ENCODE measurements at places on chromosomes 6 and 20.
A peak's percentile ranks its signal among the peaks of the same experiment; 100 is the strongest.

DNA sequence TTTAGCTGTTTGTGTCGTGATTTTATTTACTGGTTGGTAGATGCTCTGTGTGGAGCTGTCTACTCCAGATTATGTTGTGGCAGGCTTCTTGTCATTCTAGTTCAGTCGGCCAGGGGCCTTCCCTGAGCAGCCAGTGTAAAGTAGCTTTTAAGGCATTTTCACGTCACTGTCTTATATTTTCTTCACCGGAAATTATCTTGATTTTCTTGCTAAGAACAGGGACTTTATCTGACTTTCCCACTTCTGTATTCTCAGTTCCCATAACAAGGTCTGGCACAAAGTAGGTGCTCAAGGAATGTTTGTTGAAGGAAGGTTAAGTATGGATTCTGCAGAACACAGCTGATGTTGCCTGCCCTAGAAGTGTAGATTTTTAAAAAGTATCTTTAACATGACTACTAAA lies 868 bp downstream of the LTV1 start:
- no peak for DNase-seq

GRCh38 chr6:128525406-128525805 lies 5.0 kb upstream of the PTPRK start:
- no peak for DNase-seq

DNA sequence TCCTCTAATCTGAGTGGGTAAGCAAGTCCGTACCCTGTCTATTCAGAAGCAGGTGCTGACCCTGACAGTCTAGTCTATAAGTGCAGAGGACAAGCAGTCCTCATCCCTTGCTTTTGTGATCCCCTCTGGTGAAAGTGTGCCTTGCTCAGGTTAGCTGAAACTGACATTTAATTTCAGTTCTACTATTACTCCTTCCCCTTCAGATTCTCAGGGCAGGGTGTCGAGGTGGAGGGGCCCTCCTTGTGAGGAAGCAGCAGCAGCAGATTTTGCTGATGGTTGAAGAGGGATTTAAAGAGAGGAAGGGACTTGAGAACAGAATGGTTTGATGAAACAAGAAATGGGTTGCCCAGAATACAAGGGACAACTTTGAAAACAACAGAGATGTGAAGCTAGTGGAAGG lies 309.3 kb downstream of the CLIC5 start:
- DNase-seq = no peak

GRCh38 chr20:52766645-52767435 lies 205.3 kb upstream of the TSHZ2 start:
- no peak for DNase-seq

DNA sequence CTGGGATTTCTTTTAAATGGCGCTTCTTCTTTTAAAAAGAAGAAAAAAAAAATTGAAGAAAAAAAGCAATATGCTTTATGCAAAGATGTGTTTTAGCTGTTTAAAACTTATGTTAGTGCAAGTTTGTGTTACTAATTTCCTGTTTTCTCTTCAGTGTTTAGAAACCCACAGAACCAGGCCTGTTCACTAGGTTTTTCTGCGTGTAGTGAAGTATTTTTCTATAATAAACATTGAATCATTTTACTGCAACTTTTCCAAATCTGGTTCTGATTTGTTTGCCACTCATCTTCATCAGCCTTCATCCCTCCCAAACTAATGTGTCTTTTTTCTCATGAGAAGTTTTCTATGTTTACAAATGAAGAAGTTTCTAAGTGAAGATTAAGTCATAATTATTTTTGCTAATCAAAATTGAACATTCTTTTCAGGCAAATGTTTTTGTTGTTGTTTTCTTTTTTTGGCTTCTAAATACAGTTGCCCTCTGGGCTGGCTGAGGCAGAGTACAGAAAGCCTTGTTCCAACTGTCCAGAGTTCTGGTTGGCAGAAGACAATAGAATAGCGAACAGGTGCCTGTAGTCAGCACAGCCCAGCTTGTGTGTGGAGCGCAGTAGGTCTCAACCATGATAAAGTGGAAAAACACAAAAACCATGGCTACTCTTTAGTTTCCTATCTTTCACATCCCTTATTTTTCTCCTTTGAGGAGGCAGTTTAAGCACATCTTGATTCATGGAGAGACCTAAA lies 14.5 kb downstream of the ZNF76 start:
- no peak for DNase-seq

DNA sequence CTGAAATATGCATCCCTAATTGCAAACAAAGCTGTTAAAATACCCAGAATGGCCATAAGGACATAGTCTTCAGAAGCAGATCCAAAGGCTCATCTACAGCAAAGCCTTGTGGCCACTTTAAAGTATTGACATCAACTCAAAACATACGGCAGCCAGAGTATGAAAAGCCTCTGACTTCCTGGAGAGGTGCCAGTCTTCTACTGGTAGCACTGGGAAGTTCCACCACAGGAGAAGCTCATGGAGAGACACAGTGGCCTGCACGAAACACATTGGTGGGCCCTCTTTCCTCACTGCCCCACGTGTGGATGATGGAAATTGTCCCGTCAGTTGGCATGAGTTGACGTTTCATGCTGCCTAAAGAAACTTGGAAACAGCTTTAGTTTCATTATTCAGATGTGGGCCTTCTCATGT lies 202.6 kb upstream of the HEY2 start:
- no peak for DNase-seq

DNA sequence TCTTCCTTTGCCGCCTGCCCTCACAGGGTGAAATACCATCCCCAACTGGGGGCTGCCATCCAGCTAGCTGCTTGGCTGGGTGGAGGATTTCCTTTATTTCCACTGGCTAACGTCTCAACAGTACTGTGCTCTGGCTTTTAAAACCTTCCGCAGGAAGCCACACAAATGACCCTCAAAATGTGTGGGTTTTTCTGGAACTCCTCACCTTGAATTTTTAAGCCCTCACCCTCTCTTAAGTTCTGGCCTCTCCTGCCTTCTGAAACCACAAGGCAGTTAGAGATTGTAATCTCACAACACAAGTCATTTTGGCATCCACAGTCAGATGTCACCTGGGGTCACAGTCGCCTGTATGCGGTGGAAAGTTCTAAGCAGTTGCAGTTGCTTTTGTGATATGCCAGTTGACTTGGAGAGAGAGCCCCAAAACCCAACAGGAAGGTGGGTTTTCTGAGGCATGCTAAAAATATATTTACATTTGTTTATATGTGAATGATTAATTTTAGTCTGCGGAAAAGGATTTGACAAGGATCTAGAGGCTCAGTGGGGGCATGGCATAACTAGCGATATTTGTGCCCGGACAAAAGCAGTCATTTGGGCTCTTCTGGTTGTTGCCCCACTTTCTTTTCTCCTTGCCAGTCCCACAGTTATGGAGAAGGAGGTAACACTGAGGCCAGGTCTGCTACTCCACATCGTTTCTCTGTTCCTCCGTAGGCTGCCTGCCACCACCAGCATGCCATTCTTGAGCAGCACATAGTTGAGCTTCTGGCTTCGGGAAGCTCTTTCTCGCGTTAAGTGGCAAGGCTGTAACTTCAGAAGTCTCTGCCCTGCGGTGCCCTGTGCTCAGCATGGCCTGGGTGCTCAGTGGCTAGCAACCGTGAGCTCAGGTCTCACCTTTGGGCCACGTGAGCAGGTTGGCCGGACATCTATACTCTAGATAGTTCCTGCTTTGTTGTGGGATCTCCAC lies 335.3 kb downstream of the CD83 start:
- DNase-seq = no peak

DNA sequence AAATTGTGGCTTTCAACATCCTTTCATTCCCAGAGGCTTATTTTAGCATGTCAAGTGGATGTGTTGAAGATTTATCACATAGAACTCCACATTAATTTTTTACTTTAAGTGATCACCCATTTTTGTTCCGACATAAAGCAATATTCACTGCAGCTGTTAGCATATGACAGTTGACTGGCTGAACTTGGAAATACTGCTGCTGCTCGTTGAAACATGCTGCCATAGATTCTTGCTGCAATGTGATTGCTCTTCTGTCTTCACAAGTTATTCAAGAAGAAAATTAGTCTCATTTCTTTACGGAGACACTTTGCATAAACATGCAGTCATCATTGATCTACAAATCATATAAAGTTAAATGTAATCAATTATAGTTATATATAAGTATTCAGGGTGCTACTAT lies 248.4 kb downstream of the SAMD5 start:
- no peak for DNase-seq

- peak; percentile 48 for DNase-seq
Observed at GRCh38 chr6:158869826-158870648, 50.9 kb upstream of the EZR start.

GRCh38 chr6:130070792-130071191 lies 52.4 kb downstream of the L3MBTL3 start:
- DNase-seq = no peak

DNA sequence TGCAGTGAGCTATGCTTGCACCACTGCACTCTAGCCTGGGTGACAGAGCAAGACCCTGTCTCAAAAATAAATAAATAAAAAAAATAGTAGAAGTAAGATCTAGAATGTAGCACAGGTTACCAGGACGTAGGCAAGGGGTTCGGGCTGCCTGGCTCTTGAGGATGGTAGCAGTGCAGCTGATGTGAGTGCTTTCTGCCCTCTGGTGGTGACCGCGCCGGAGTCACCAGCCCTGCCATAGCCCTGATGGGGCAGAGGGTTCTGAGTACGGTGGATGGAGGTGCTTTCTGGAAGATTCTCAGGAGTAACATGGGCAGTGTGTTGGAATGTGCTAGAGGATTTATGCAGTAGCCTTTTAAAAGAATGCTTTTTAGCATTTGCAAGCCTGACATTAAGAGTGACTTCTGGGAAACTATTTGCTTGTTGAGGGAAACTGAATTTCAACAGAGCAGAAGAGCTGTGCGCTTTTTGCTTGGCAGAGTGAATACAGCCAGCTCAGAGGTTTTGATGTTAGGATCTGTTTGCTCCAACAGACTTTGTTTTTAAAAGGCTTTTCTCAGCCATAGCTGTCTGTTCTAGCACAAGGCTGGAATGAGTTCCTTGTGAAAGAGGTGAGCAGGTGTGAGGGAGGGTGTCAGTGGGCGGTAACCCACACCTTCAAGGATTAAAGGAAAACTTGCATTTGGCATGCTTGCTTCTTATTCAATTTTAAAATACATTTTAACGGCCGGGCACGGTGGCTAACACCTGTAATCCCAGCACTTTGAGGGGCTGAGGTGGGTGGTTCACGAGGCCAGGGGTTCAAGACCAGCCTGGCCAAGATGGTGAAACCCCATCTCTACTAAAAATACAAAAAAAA lies 65.9 kb downstream of the PTPN1 start:
- no peak for DNase-seq

DNA sequence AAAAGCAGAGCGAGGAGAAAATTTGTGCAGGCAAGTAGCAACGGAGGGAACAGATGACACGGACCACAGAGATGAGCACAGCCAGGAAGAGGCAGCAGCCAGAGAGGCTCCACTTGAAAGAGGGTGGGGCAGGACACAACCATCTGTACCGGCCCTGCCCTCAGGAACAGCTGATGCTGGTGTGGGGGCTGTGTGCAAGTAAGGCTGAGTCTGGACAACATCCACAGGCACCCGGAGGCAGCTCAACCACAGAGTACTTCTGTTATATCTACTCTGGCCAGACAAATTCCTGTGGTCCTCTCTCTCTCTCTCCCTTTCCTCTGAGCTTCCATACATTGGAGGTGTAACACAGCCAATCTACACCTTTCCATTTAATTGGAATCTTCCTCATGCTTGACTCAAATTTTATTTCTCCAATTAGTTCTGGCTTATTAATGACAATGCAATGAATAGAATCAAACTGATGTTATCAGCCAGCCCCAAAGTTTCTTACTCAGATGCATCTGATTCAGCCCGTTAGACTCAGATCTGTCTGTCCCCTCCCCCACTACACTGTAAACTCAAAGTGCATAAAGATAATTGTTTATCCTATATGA lies 24.9 kb downstream of the KIF13A start:
- DNase-seq = no peak

DNA sequence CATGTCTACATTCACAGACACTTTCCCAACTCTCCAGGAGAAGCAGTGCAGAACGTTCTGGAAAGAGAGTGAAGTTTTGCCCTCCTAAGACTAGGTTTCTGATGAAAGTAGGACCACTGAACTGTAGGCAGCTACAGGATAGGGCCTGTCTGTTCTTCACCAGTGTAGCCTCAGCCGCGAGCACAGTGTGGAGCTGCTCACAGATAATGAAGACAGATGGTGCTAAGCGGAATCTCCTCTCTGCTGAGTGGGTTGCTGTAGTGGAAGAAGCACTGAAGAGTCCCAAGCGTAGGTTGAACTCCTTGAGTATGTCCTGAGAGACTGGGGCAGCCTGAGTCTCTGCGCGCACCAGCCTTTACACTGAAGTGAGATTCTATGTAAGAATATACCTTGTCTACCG lies 170.2 kb downstream of the PACRG start:
- DNase-seq = no peak

GRCh38 chr6:148720897-148721296 lies 25.9 kb upstream of the UST start:
- no peak for DNase-seq

- DNase-seq = no peak
Observed at GRCh38 chr20:33910056-33910455, 83.7 kb upstream of the RALY start.

GRCh38 chr20:15976047-15976736 lies 597.1 kb downstream of the KIF16B start:
- no peak for DNase-seq

GRCh38 chr6:3905945-3906845 lies 57.0 kb downstream of the FAM50B start:
- no peak for DNase-seq

- DNase-seq = no peak
Observed at GRCh38 chr20:53032478-53032932, 60.3 kb downstream of the TSHZ2 start.

DNA sequence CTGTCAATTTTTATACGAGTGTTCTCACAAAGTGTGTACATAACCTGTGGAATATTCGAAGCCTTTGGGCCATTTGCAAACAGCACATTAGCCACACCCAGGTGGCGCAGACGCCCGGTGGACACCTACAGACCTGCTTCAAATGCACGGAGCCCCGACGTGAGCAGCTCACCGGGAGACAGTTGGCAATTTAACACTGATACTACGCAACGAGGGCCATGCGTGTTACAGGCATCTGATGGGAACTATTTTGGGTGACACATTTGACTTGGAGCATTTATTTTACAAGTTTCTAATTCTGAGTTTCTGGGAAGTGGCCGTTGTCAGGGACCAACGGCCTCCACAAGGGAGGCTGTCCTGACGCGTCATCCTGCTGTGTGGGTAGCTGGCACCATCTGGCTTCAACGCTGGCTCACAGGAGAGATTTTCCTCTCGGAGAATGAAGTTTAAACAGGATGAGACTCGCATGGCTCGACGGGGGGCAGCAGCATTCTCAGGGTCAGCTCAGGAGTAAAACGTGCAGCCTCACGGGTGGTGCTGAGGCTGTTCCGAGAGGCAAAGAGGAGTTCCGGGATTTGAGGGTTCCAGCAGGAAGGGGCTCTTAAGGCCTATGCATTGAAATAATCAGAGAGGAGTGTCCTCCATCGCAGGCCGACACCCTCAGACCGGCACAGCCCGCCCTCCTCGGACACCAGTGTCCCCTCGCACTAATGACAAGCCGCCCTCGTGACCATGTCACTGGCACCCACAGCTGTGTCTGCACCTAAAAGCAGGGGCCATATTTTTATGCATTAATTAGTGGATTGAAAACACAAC lies 207.4 kb downstream of the DLL1 start:
- DNase-seq = no peak

DNA sequence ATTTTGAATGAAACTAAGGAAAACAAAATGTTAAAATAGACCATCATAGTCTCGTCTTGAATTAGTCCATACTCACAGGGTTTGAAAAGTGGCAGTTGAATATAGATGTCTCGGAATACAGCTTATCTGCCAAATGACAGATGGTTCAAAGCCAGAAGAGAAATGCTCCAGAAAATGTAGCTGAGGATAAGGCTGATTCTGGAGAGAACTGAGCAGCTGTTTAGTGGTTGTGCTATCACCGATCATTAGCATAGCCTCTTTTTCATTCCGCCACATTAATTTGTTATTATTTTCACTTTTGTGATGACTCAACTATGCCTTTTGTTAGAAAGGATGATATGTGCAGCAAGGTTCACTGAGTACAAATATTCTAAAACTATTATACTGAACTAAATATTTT lies 390.2 kb upstream of the MAN1A1 start:
- DNase-seq = no peak
